ENCODE measurements at places on chromosomes 12 and 14. TPM values are rescaled to one million over a fixed set of nuclear protein-coding genes. Genes with fewer than 3 reads are reported as not detected.

DNA sequence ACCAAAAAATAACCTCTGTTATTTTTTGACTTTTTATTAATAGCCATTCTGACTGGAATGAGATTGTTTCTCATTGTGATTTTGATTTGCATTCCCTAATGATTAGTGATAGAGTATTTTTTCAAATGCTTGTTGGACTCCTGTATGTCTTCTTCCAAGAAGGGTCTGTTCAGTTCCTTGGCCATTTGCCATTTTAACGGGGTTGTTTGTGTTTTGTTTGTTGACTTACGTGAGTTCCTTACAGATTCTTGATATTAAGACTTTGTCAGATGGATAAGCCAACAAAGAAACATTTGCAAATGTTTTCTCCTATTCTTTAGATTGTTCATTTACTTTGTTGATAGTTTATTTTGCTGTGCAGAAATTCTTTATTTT, 651.6 kb upstream of the LRFN5 start:
- DNase-seq, result peak; percentile 1

TULP3 gene
- polyA plus RNA-seq, result 22.6 TPM

DNA sequence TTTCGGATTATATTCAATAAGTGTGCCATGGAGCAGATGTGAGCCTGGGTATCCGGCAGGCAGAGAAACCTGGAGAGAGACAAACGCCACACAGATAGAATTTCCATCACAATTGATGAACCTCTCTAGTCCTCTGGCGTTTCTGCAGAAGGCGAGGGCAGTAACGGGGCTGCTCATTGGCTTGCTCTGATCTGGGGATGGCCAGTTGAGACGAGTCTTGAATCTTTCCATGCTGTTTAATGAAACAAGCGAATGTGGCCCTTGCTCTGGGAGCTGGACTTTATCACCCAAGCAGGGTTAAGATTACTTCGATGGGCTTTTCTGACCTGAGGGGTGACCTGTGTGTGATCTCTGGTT, 42.4 kb upstream of the CLMN start:
- no peak for DNase-seq

DNA sequence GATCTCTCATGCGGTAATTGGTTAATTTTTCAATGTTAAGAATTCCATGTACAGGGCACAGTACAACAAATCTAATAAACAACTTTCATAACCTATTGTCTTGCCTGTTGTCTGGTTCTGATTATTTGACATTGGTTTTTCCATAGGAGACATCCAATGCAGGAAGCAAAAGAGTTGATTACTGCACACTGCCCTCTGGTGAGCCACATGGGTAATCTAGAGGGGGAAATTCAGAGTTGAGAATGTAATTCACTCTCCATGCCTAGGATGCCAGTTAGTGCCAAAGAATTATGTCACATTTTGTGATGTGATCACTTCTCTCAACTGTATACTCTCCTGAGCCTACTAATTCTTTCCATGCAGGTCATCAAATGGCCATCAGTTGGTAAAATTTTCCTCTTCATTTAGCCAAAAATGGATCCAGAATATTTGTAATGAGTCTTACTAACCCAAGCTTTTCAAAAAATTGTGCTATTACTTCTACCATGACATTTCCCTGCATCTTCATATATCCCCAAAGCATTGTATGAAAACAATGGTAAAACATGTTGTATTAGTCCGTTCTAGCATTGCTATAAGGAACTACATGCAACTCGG, 17.7 kb upstream of the CCDC91 start:
- DNase-seq, result peak; percentile 42
